ENCODE measurements at places on chromosomes 3 and 15. TPM values are rescaled to one million over a fixed set of nuclear protein-coding genes. Genes with fewer than 3 reads are reported as not detected.
A peak's percentile ranks its signal among the peaks of the same experiment; 100 is the strongest.

DNA sequence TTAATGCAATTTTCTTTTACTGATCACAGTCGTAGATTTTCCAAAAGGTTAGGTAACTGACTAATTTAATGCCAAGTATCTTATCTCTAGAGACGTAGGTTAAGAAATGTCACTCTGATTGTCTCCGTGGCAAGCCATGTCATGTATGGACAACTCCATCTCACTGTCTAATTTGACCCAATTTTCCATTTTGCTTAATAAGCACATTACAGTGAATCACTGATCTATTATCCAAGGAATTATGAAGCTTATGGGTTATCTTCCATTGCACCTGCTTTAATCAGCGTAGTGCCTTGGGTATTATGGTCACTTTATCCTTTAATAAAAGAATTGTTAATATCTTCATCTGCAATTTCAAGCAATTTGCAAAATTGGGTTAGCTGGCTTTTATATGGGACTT lies 557.4 kb upstream of the ROBO2 start:
- H3K36me3 ChIP-seq = no peaks in the 10 kb centered on the region
- no peak for DNase-seq
- H3K27me3 ChIP-seq = no peaks in the 10 kb centered on the region
- H3K4me1 ChIP-seq = no peaks in the 10 kb centered on the region
- H3K27ac ChIP-seq = no peak overlapping the region

- no peak overlapping the region for H3K27ac ChIP-seq
- no peak overlapping the region for H3K4me3 ChIP-seq
- no peaks in the 10 kb centered on the region for H3K36me3 ChIP-seq
- H3K27me3 ChIP-seq = no peaks in the 10 kb centered on the region
- peaks cover 42% of the 10 kb centered on the region for H3K4me1 ChIP-seq
Measured at GRCh38 chr15:84992157-84992944, 10.7 kb downstream of the PDE8A start.

DNA sequence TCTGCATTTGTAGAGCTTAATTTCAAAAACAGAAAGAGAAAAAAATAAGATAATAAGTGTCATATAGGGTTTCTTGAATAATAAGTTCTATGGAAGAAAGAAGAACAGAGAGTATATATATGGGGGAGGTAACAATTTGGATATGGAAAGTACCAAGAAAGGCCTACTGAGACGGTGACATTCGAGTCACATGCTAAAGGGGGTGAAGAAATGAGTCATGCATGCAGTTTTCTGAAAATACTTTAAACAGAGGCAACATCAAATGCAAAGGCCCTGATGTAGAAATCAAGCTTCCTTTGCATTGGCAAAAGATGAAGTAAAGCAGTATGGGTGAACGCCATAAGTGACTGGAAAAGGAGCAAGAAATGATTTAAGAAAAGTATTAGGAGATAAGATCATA lies 371.6 kb upstream of the ZNF385D start:
- H3K27ac ChIP-seq = no peak overlapping the region
- H3K4me3 ChIP-seq = no peak overlapping the region
- no peaks in the 10 kb centered on the region for H3K36me3 ChIP-seq
- no peaks in the 10 kb centered on the region for H3K4me1 ChIP-seq

The GOLGA6L7 gene
- total RNA-seq = not detected

GRCh38 chr3:147945968-147946519 lies 536.9 kb downstream of the ZIC1 start:
- peak; percentile 91 for DNase-seq
- H3K36me3 ChIP-seq = no peaks in the 10 kb centered on the region
- no peaks in the 10 kb centered on the region for H3K27me3 ChIP-seq
- peak overlapping the region; percentile 19 for H3K4me3 ChIP-seq

The ETV5 gene
- 92.9 TPM for total RNA-seq

The NDN gene
- total RNA-seq = not detected

- no peaks in the 10 kb centered on the region for H3K4me1 ChIP-seq
- no peaks in the 10 kb centered on the region for H3K36me3 ChIP-seq
- no peak overlapping the region for H3K27ac ChIP-seq
- H3K4me3 ChIP-seq = no peak overlapping the region
- no peak for DNase-seq
Measured at GRCh38 chr3:168459226-168459784, 363.6 kb upstream of the GOLIM4 start.

DNA sequence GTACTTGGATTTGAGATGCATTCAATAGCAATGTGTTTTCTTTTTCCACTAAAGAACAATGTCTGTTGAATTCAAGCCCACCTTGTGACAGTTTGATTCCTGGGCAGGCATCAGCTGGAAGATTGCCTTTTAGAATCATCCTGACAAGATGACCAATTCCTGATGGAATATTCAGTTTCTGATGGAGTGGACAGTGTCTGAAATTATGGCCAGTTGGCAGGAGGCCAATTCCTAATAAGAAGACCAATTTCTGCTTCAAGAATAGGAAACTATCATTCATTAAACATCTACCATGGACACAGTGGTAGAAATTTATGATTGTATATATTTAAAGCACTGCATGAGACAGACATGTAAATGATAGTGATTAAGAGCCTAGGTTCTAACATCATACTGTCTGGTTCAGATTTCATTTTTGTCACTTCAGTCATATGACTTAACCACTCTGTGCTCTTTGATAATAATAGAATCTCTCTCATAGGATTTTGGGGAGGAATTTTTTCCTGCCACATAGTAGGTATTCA lies 133.6 kb downstream of the CLSTN2 start:
- no peak for DNase-seq
- H3K4me3 ChIP-seq = no peak overlapping the region
- H3K27me3 ChIP-seq = no peaks in the 10 kb centered on the region

All from A673 (cell line).